NCI-H1092 (cell line): ENCODE measurements at places on chromosomes 12 and 14.
A peak's percentile ranks its signal among the peaks of the same experiment; 100 is the strongest.

- DNase-seq: no peak
These were observed 11.9 kb downstream of the CD9 start for GRCh38 chr12:6212086-6212485.

- peak; percentile 8 for DNase-seq
These were observed 764 bp downstream of the RBM25 start for GRCh38 chr14:73058922-73059673.

DNA sequence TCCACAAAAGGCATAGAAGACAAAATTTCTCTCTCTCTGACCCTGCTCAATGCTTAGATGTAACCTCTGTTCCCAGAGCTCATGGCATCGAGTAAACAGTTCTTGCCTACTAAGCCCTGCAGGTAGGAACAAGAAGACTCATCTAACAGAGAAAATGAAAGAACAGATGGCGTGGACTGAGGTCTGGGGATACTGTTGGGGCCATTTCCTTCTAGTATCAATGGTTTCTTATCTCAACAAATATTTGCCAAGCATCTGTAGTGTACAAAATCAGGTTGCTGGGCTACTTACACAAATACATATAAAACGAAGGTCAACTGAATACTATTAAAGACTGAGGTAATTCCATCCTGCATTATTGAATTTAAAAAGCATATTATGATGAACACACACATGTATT is 93.3 kb downstream of the RIMBP2 start:
- DNase-seq: no peak

- no peak for DNase-seq
These were observed 3.4 kb upstream of the TRAFD1 start for GRCh38 chr12:112121780-112122565.

DNA sequence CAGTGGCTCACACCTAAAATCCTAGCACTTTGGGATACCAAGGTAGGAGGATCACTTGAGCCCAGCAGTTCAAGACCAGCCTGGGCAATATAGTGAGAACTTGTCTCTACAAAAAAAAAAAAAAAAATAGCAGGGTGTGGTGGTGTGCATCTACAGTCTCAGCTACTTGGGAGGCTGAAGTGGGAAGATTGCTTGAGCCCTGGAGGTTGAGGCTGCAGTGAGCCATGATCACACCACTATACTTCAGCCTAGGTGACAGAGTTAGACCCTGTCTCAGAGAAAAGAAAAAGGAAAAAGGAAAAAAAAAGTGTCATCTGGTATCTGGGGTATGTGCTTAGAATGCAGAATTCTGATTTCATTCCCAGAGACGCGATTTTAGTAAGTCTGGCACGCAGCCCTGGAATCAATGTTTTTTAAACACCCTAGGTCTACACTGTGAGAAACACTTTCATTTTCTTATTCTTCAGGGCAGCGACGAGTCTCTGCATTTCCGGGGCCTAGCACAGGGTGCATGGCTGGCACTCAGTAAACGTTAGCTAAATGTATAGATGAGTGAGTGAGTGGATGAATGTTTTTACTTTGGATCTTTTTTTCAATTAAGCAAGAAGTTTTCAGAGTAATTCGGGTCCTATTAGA is 243.8 kb upstream of the PWP1 start:
- DNase-seq: no peak

DNA sequence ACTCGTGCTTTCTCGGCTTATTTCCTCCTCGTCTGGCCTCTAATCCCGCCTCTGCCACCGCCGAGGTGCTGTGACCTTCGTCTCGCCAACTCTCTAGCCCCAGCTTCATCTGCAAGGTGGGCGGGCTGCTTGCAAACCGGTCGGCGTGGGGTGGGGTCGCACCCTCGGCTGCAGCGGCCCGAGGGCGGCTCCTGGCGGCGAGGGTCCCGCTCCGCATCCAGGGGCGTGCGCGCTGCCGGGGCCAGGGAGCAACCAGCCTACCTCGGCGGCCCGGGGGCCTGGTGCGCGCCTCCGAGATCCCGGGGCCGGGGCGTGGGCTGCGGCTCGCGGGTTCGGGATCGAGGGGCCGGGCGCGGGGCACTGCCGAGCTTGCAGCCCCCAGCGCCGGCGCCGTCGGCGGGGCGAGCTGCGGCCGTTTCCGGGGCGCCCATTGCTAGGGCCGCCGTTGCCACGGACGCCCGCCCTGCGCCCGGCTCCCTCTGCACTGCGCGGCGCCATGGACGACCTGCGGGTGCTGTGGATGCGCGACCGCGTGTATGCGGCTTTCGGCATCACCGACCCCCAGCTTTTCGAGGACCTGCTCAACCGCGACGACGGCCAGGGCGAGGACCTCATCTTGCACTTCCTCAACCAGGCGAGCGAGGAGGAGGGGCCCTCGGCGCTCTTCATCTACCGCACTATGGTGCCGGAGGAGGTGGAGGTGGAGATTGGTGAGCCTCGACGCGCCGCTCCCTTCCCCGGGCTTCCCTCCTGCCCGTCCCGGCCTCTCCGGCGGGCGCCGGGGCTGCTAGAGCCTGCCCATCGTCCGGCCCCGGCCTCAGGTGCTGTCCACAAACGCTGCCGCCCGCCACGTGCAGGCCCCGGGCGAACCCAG is at the start of gene DNAH10:
Gene DNAH10, plus strand, starts transcription at position 461 of the 874 bp plus-strand sequence. Its CDS starts 36 bp downstream, at position 497.
- no peak for DNase-seq

GRCh38 chr14:101173698-101174521 is 270.4 kb upstream of the RTL1 start:
- no peak for DNase-seq

DNA sequence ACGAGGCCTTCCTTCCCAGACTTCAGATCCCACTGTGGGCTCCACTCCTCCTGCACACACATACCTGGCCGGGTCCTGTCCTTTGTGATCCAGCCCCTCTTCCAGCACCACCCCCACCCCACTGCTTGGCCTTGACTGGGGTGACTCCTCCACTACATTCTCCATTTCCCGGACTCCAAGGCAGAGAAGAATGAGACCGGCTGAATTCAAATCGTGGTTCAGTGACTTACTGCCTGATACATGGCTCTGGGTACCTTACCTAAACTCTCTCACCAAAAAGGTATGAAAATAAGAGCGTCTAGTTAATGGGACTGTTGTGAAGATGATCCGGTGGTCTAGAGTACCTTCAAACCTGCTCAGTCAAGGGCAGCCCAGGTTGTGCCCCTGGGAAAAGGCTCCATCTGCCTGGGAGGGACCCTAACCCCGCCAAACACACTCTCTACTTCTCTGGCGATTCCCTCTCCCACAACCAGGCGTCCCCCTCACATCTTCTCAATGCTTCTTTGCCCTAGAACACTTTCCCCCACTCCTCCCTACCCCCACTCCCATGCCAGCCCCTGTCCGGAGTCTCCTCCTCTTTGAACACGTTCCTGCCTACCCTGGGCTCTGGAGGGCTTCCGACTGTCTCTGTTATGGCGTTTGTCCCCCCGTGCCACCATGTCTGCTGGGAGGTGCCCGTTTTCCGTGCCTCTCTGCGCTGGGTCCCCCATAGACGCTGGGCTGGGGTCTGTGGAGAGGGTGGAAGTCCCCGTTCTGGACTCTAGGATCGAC is 1.5 kb upstream of the ZBTB42 start:
- no peak for DNase-seq

- DNase-seq: no peak
These were observed 102.0 kb downstream of the KCNMB4 start for GRCh38 chr12:70467918-70468733.

GRCh38 chr14:77012193-77012765 is 16.2 kb downstream of the IRF2BPL start:
- no peak for DNase-seq

GRCh38 chr12:109879351-109880042 is 844 bp downstream of the GLTP start:
- no peak for DNase-seq

GRCh38 chr14:63893701-63894458 is 41.1 kb downstream of the SYNE2 start:
- DNase-seq: no peak

DNA sequence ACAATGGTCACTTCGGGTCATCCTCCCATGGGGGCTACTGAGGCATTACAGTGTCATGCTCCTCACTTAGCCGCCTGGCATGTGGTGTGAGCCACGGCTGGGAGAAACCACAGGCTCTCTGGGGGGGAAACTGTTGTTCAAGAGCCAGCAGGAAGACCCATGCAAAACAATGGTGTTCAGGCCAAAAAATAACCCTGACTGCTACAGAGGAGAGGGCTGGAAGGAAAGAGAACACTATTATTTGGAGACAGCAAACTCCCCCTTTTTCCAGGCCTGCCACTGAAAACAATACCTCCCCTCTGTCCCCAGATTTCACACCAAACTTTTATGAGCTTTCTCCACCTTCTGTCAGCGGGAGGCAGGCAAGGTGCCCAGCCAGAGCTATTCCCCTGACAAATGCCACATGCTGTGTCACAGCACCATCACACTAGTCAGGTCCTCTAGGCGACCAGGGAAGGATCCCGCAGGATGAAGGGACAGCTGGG is 83.7 kb downstream of the CHGA start:
- no peak for DNase-seq

- no peak for DNase-seq
These were observed 60.6 kb upstream of the KCNA1 start for GRCh38 chr12:4849115-4849541.
